ENCODE measurements at places on chromosomes 3 and 15.

GRCh38 chr15:75753145-75753544 lies 40.5 kb upstream of the CSPG4 start:
- DNase-seq: no peak

DNA sequence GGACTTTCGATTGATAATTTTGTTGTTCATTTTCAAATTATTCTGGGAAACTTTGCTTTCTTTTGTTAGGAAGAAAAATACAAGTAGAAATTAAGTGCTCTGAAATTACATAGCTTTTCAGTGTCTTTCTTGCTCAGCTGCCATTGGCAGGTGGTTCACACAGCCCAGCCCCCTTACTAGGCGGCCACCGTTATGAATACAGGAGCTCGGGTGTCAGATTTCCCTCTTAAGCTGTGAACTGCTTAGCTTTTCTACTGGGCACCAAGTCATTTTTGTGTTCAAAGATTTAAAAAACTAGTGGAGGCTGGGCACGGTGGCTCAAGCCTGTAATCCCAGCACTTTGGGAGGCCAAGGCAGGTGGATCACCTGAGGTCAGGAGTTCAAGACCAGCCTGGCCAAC lies 55.2 kb downstream of the HMG20A start:
- no peak for DNase-seq

- DNase-seq: no peak
Measured at GRCh38 chr3:71547249-71548198, 36.0 kb downstream of the FOXP1 start.

DNA sequence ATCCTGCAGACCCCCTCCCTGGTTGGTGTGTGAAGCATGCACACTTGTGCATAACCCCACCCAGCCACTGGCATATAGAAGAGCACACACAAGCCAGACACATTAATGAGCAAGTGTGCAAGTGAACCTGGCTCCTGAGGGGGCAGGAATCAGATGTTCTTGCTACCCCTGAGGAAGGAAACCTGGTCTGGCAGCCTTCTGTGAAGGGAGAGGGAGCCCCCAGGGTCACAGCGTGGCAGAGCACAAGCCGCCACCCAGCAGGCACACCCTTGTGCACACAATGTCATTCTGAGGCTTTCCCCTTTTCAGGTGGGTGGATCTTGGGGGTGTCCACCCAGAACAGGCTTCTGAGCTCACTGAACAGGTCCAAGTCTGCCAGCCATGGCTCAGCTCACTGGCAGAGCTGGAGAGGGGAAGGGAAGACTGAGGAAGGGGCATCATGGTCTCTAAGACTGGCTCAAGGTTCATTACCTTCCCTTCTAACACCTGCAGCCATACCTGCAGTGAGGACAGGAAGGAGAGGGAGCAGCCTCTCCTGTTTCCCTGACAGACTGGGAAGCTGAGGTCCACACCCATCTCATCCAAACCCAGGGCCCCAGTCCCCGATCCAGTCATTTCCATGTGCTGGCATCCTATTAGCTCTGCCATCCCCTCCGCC lies 31.6 kb upstream of the SEMA3F start:
- DNase-seq: no peak

DNA sequence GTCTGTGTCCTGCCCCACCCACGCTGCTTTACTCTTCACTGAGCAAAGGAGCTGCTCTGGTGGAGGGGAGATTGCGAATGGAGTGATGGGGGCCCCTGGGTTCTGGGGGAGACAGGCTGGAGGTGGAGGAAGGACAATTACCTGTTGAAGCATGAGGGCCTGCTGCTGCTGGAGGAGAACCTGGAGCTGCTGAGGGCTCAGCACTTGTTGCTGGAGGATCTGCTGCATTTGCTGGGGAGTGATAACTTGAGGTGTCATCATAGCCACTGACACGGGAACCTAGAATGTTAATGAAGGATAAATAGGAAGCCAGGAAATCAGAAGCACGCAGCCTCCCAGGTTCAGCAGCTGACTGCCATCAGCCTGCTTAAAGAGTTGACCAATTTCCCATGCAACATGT lies 530.0 kb downstream of the FOXP1 start:
- DNase-seq: no peak

DNA sequence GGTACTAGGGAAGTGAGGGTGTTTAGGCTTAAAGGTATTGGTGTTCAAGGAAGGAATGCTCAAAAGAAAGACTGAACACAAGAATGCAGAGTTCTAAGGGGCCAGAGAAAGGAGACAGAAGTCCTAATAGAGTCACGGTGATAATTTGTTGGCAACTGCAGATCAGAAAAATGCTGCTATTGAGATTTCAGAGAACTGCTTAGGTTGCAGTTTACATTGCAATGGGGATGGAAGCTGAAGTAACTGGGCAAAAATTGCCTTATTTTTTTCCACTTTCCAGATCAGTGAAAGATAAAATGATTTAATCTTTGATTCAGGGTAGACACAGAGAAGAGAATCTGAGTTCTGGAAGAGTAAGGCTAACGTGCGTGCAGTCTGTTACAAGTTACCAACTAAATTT lies 199.8 kb downstream of the SQOR start:
- DNase-seq: no peak

DNA sequence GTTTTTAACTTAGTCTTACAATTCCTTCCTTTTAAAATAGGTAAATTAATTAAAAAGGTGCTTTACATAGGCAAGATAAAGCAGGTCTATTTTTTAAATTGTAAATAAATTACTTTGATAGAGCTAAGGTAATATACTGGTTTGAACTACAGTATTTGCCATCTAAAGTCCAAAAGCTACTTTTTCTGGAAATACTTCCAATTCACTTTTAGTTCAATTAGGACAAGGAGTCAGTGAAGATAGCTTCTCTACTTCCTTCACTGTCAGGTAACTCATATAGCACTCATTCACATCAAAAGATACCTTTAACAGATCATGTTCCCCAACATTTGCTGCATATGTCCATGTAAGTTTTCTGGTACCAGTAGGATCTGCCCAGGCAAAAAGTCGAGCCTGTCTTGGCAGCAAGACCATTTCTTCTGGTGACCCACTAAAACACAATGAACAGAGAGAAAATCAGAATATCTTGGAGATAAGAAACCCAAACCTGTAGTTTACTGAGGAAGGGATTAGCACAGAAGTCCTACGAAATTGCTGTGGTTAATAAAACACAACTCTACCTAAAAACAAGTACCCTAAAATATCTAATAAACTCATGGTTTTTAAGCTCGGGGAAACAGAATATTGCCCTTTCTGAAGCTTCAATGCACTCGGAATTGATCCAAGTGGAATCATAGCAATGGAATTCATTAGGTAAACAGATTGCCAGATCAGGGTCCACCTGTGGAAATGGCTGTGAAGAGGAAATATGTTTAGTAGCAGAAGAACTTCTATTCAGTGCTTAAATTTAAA lies 153.1 kb downstream of the VPS13C start:
- DNase-seq: no peak
